Left lobe of liver (tissue), 2 donors: ENCODE measurements at places on chromosomes 2 and 18. TPM values are rescaled to one million over a fixed set of nuclear protein-coding genes. Genes with fewer than 3 reads are reported as not detected.

GRCh38 chr2:225637259-225637658, 237.7 kb downstream of the NYAP2 start:
- no peak for DNase-seq

GLB1L gene
- 3.1 TPM for total RNA-seq

DNA sequence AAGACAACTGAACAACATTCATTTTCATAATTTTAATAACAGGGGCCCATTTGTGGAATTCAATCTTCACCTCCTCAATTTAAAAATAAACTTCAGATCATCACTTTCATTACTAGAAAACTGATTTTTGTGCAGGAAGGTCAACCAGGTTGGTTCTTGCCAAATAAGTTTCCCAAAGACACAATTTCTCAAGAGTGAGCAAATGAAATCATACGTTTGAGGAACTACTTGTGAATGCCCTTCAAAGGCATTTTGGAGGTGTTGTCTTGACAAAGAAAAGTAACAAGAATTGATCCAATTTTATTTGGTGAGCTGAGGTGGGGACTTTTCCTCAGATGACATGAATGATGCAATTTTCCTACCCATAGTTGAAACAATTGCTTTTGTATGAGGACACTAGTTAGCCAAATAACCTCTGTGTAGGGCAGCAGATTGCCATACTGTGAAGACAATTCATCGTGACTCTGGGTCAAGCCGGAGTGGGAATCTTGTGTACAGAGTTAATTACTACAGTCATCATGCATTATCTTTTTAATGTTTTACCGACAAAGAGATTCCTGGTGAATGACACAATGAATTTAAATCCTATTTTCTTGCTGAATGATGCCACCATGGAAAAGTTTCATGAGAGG, 121.8 kb downstream of the TGFA start:
- DNase-seq: no peak

DNA sequence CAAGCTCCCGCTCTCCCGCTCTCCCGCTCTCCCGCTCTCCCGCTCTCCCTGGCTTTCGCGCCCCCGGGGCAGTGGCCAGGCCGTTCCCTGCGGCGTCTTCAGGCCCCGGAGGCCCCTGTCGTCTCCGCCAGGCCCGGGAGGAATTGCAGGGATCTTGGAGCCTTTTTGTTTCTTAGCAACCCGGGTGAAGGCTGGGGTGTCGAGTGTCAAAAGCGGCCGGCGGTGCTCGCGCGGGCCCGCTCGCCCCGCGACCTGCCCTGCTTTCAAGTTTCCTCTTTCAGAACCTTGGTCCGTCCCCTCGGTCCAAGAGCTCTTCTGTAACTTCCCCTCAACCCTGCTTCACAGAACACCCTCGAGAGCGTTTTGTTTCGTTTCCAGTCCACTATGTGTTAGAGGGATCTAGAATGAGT, 1.4 kb downstream of the RNF138 start:
- peak; percentile 62 for DNase-seq

IL37 gene
- not detected for total RNA-seq

GRCh38 chr2:66531155-66531554, 96.2 kb downstream of the MEIS1 start:
- DNase-seq: no peak

SP140L gene
- 6.1 TPM for total RNA-seq

DNA sequence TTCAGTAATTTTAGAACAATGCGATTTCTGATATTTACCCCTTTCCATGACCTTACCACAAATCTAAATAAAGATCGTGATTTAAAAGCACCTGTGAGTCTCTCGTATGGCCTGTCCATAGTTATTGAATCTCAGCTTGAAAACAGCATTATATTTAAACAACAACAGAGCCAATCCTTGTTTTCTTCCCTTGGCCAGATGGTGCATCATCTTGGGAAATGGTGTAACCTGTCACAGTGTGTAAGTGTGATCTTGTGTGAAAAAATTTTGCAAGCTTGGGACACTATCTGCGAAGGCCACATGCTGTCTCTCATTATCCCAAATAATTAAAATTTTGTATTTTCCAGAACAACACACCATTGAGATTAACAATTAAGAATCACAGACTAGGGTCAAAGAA, 262.7 kb upstream of the SPHKAP start:
- DNase-seq: no peak

ADRA2B gene
- total RNA-seq: 11.4 TPM

CCDC102B gene
- total RNA-seq: 0.30 TPM

GRCh38 chr18:62979176-62979575, 263.8 kb downstream of the PHLPP1 start:
- peak; percentile 80 for DNase-seq

DNA sequence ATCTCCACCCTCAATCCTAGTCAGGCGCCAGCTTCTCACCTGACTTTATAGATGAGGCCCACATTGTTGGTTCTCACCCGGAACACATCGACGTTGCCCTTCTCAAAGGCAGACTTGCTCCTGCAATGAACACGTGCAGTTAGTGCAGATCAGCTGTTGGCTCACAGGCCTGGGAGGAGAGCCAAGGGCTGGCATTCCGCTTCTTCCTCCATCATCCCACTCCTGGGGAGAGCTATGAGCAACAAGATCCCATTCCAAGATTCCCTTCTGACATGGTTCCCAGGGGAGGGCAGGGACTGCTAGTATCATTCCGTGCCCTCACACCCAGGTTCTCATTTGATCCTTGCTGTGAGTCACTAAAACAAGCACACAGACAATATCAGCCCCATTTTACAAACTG, 15.1 kb downstream of the LOXHD1 start:
- no peak for DNase-seq

REG3A gene
- 0.45 TPM for total RNA-seq

GRCh38 chr2:82139979-82140611, 1835.5 kb upstream of the LRRTM1 start:
- DNase-seq: no peak

GRCh38 chr18:23822590-23823385, 133.5 kb downstream of the LAMA3 start:
- DNase-seq: no peak

DNA sequence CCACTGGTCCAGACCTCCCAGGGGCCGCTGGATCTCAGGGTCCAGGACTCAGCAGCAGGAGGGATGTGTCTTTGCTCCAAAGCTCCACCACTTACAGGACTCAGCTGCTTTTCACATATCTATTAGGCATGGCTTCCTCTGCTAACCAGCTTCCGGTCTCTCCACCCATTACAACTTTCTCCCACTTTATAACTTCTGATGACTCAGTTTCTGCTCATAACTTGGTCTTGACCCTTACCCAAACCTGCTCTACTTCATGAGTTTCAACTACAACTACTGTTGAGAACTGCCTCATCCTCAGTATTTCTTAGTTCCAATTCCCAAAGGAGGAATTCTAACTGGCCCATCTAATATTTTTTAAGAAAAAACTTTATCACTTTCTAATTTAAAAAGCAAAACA, 17.2 kb downstream of the SULT1C2 start:
- no peak for DNase-seq

GRCh38 chr18:41077076-41077475, 878.0 kb upstream of the PIK3C3 start:
- DNase-seq: no peak

- DNase-seq: no peak
Measured at GRCh38 chr2:96987301-96987909, 1.0 kb upstream of the FAM178B start.

PSMA8 gene
- not detected for total RNA-seq

EPG5 gene
- 10.9 TPM for total RNA-seq

DNA sequence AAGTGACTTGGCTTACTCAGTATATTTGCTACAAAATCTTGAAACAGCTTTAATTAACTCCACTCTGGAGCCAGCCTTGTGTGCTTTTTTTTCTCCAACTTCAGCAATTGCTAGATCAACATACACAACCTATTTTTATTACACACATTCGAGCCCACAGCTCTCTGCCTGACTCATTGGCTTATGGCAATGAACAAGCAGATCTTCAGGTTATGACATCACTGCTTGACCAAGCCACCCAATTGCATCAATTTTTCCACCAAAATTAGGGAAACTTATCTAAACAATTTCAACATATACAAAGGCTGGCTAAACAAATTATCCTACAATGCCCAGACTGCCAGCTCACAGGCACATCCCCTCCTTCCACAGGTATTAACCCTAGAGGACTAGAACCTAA, 39.6 kb upstream of the PDK1 start:
- no peak for DNase-seq

- no peak for DNase-seq
Measured at GRCh38 chr2:203871371-203871983, 3.9 kb downstream of the CTLA4 start.

- DNase-seq: no peak
Measured at GRCh38 chr18:29096079-29096770, 919.3 kb upstream of the CDH2 start.

DNA sequence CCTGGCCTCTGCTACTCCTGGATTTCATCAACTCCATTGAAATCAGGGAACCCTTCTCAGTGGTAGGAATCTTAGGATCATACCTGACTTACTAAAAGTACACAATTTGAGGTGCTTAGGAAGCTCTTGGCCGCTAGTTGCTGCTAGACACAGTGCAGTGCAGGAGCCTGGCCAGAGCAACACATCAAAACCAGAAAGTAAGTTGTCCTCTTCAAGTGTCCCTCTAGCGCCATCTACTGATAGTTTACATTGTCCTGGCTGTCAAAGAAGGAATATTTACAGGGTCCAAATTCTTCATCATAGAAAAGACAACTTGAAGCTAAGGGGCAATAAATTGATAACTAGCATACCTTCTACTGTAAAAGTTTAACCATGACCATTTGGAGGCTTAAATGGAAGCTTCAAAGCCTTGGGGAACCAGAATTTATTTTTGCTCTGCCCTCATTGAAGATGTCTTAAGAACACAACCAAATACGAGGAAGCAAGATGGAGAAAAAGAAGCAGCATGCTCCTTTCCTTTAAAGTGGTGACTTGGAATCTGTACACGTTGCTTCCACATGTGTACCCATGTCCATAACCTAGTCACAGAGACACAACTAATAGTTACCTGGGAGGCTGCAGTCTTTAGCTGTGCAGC, 889.1 kb upstream of the GCFC2 start:
- peak; percentile 64 for DNase-seq

GRCh38 chr2:108383146-108383830, 5.5 kb downstream of the SULT1C4 start:
- DNase-seq: no peak

DNA sequence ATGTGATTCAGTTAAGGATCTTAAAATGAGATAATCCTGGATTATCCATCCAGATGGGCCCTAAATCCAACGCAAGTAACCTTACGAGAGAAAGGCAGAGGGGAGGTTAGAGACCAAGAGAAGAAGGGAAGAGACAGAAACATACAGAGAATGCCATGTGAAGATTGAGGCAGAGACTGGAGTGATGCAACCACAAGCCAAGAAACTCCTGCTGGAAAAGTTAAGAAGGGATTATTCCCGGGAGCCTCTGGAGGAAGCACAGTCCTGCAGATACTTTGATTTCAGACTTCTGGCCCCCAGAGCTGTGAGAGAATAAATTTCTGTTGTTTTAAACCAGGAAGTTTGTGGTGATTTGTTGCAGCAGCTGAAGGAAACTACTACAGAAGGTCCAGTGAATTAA, 992.7 kb downstream of the BCL11A start:
- DNase-seq: no peak

DNA sequence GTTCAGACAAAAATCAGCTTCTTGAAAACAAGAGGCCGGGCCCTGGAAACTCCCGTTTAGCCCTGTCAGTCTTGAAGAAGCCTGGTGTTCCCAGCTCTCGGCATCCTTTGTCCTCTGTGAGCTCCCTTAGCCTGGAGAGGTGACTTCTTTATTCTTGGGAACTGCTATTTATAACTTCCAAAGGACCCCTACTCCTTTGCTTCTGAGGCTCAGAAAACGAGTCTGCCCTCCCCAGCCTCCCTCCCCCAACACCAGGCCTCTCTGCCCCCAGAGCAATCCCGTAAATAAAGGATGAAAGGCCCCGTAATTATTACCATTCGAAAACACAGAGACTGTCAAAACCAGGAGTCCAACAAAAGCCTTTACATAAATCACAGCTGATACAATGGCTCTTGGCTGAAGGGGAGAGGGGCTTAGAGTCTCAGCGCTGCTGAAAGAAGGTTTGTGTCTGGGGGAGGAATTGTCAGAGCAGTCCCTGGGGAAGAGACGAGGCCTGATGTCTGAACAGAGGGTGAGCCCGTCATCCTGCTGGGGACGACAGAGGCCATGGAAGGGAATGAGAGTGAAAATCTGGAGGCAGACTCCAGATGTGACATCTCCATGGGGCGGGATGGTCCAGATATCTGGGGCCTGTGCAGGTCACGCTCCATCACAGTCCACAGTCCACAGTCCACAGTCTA, 283.0 kb downstream of the MYCN start:
- no peak for DNase-seq

RPRD1A gene
- 16.7 TPM for total RNA-seq

DNA sequence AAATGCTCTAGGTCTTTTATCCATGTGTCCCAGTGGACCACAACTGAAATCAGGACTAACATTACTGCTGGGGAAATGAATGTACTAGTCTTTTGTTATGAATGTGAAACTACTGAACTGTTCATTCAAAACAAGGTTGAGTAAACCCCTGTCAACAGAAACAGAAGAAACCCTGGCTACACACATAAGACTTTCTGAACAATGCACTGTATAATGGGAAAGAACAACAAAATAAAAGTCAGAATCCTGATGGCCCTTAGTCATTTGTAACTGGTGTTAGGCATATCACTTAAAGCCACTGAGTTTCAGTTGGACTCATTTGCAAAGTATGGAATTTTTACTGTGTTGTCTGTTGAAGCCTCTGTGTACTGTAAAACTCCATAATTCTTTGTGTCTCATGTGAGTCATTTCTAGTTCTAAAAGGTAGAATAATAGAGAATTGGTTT, 77.0 kb upstream of the UBXN4 start:
- no peak for DNase-seq

LCT gene
- not detected for total RNA-seq
